ENCODE measurements at places on chromosomes 16 and 17. TPM values are rescaled to one million over a fixed set of nuclear protein-coding genes. Genes with fewer than 3 reads are reported as not detected.

CCDC144A gene
- total RNA-seq, result 9.2 TPM

HP gene
- total RNA-seq, result not detected

PDXDC1 gene
- total RNA-seq, result 121 TPM

EVPL gene
- total RNA-seq, result not detected

ITGAD gene
- total RNA-seq, result not detected

C16orf92 gene
- total RNA-seq, result not detected

ZFP3 gene
- 1.2 TPM for total RNA-seq

MSLN gene
- not detected for total RNA-seq

FOXF1 gene
- 6.4 TPM for total RNA-seq

HOXB6 gene
- 5.3 TPM for total RNA-seq

DLG4 gene
- 39.5 TPM for total RNA-seq

PSME3IP1 gene
- 59.4 TPM for total RNA-seq

TMEM132E gene
- total RNA-seq, result not detected

All from smooth muscle cell of the umbilical artery (primary cell).